ENCODE measurements at places on chromosomes 1 and 21.

DNA sequence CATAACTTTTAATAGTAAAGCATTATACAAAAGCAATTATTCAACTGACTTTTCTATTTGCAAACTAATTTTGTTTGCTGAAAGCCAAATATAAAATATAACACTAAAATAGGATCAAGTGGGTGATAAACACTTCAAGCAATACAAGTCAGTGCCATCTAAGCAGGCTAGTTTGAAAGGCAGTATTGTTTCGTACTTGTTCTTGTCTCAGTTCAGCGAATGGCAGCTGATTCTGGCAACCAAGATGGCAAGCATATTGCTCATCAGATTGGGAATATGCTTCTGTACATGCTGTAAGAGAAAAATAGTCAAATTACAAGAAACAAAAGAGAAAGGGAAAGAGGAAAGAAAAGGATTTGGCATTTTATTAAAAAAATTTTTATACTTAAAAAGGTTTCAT, 7.5 kb downstream of the TMEM59 start:
- no peak for DNase-seq

GRCh38 chr1:39061951-39062350, 35.8 kb downstream of the NDUFS5 start:
- DNase-seq = no peak

GRCh38 chr1:37890378-37891014, 31.1 kb upstream of the MTF1 start:
- DNase-seq = no peak

GRCh38 chr1:204178487-204179281, 12.5 kb upstream of the REN start:
- no peak for DNase-seq

DNA sequence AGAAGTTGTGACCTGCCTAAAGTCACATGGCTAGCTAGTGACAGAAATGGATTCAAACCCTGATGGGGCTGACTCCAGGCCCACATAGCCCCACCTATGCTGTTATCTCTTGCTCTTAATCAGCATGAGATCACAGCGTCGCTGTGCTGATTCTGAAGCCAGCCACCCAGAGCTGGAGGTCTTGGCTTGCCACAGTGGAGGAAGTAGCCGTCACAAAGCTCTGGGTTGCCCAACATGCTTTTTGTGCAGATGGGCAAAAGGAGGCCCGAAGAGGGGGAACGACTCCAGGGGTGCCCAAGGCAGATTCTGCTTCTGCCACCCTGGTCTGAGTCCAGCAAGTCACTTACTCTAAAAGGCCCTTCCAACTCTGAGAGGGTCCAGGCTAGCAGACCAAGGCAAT, 14.7 kb upstream of the MFSD2A start:
- DNase-seq = no peak

- DNase-seq = peak; percentile 29
These were observed 71.3 kb downstream of the GRIK3 start for GRCh38 chr1:36963006-36963405.

Data from NCI-H187 (cell line).